ENCODE measurements at places on chromosomes 6 and 20.

GRCh38 chr6:161429921-161430490 is 156.1 kb upstream of the AGPAT4 start:
- peak; percentile 18 for DNase-seq

DNA sequence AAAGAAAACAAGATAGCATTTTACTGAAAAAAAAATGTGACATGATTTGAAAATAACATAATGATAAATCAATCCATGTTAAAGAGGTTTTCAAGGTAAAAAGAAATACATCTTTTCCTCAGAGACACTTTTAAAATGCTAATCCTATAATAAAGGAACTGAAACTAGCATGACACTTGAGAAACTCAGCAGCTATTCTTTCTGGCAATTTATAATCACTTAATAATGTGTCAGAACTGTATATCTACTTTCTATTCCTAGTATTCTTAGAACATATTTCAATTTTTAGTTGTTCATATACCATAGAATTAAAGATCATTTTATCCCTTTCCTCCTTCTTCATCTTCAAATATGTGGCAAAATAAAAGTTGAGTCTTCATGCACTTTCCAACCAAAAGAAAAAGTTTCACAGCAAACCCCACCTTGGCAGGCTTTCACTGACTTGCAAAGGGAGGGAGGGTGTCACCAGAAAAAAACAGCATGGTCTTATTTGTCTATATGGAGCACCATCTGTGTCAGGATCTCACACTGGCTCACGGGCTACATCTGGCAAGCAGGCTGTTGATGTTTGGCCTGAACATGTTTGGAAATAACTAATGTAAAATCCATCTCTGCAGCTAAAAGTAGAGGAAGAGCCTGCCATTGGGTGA is 48.5 kb downstream of the FHL5 start:
- DNase-seq, result no peak

GRCh38 chr6:14451594-14452374 is 334.2 kb downstream of the CD83 start:
- peak; percentile 35 for DNase-seq

DNA sequence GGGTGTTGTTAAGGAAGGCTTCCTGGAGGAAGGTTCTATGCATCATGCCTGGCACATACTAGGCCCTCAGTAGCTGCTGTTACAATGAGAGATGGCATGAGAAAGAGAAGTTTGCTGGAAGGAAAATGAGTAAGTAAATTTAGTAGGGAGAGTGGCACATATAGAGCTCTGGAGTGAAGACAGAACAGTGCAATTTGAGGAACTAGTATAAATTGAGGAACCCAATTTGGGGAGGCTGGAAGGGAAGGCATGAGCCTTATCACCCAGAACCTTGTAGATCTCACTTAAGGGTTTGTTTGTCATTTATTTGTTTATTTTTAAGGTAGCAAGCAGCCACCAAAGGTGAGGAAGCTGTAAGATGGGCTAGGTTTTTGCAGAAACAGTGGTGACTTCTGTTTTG is 87.1 kb upstream of the SCGN start:
- DNase-seq, result peak; percentile 73

DNA sequence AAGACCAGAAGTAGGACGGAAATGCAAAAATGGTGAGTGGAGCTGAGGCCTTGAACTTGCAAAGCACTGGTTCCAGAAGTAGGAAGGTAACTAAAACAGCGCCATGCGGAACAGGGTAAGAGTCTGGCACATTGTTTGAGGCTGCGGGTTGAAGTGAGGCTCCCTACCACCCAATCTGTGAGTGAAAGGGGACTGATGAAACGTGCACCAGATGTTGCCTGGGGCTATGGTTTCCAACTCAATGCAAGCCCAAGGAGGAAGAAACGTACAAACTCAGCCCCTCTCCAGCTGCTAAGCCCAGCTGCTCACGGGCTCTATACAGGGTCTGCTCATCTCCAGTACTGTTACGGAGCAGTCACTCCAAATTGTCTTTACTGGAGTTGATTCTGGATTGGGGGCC is 68.7 kb upstream of the KCNK16 start:
- no peak for DNase-seq

DNA sequence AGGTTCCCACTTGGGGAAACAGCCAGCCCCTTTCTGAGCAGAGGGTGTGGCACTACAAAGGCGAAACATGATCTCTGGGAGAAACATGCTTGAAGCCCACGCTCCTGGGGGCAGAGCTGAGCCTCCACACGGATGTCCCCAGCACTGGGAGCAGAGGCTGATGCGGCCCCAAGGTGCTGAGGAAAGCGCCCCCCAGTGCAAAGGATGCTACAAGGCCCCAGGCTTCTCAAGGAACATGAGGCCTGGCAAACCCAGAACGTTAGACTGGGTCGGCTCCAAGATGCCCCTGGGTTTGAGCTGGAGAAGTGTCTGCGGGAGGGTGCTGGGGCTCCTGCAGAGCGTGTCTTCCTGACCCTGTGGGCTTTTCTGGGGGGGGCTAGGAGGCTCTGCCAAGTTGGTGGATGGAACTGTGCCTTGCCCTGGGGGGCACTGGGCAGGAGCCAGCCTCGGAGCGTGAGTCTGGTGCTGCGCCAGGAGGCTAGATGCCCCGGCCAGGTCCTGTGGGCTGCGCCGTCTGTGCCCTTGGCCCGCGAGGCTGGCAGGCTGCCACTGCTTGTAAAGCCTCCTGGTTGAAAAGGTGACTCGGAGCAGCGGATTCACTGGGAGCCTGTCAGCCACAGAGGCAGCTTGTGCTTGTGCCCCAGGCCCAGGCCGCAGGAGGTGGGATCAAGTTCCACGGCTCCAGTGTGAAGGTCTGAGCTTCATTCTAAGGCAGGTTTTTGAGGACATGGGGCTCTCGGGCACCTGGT is 8.1 kb downstream of the SYNJ2 start:
- DNase-seq, result no peak

DNA sequence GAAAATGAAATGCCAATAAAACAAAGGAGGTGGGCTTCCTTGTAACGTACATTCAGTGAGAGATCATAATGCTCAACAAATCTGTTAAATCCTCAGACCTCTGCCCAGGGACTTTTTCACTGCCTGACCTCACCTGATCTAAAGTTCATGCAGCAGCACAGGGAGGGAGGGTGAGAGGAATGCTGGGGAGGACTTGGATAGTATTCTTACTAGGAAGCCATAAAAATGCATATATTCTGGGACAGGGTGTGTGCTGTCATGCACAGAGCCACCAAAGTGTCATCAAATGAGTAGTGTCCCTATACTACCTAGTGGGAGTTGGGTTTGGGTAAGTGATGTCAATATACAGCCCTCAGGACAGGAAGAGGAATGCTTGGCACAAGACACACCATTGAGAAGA is 32.6 kb downstream of the CLIC5 start:
- no peak for DNase-seq

GRCh38 chr6:41426438-41426851 is 91.0 kb downstream of the NCR2 start:
- peak; percentile 41 for DNase-seq

- no peak for DNase-seq
These were observed 100.8 kb upstream of the SLC35B3 start for GRCh38 chr6:8536122-8536521.

DNA sequence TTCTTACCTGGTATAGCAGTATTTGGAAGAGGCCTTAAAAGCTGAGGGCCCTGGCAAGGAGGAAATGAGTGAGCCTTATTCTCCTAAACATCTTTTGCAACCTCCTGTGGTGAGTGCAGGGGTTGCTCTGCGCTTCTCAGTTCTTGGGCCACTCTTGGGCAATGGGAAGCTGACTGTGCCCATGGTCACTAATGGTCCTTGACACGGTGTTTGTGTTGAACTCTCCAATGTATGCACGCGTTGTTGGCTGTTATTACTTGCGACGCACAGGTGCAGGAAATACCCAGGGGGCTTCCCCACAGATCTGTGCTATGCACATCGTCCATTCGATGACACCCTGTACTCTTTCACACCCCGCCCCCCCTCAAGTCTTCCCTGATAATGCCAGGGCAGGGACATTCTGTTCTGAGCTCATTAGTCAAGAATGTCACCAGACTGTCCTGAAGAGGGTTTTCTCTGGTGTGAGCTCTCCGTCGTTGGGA is 79.7 kb downstream of the EDN1 start:
- DNase-seq, result peak; percentile 35

DNA sequence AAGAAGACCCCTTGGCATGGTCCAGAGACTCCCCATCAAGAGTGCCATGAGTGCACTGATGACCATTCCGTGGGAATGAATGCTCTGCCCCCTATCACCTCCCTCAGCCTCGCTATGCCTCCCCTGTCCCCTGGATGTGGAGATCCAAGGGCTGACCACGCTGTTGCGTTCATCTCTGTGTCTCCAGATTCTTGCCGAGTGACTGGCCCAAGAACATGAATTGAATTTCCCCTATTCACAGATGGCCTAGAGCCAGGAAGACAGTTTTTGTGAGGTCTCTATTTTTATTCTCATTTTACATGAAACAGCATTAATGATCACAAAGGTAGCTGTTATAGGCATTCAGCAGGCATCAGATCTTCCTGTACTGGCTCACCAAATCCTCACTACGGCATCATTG is 33.6 kb downstream of the MAFB start:
- DNase-seq, result no peak

GRCh38 chr6:122709922-122710512 is 69.5 kb upstream of the FABP7 start:
- DNase-seq, result peak; percentile 94

DNA sequence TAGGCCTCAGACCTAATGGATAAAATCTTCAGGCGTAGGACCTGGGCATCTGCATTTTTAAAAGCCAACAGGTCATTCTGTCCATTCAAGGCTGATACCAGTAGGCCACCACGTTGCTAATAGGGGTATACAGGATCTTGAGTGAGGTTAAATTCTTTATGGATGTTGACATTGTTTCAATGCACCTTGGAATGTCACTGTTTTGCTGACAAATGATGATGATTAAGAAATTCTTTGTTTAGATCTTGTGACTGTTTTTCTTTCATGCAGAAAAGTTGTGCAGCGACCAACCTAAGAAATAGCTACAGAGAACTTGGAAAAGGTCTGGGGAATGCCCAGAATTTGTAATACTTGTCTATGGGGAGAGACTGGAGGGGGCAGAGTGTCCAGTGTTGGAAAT is 101.1 kb upstream of the CLDN20 start:
- no peak for DNase-seq

DNA sequence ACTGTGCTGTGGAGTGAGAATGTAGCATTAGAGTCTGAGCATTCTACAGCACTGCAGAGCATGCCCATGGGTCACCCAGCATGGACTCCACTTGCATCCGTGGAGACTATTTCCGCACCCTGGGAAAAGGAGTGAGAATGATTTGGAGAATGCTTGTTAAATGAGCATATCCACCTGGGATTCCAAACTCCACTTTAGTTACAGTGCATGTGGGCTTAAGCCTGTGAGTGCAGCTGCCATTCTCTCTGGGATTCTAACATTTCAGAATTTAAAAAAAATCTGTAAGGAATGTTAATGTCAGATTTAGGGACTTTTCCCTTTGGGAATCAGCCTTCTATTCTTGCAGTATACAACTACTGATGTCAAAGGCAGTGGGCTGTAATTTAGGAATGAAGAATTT is 33.4 kb downstream of the KIF25 start:
- no peak for DNase-seq

- no peak for DNase-seq
These were observed 4.5 kb upstream of the SGK2 start for GRCh38 chr20:43554369-43554768.

DNA sequence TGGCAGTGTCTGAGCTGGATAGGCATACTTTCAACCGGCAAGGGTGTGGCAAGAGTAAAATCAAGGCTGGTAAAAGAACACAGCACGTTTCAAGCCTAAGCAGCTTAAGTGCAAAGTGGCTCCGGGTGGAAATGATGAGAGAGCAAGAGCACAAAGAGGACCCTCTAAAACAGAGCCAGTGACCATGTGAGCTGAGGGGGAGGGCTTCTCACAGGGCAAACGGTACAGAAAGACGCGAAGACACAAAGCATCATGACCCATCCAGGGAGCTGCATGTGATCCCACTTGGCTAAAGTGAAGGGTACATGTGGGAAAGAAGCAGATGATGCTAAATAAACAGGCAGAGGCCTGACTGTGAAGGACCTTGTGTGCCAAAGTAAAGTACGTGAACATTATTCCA is 25.7 kb downstream of the FKBP5 start:
- DNase-seq, result no peak

DNA sequence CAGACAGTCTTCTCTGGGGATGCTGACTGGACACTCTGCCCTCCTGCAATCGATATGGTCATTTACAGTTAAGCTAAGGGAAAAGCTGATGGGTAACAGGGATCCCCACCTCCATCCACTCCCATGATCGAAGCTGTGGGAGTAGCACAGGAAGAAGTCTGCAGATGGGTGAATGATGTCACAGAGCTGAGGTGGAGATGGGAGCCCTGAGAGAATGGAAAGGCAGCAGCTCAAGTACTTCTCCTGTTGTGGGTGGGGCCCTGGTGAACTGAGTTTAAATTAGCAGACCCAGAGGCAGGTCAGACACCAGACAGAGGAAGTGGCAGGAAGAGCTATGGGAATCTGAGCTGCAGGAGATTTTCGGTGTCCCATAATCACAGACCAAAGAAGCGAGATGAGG is 29.0 kb downstream of the HDGFL1 start:
- no peak for DNase-seq

- DNase-seq, result no peak
These were observed 75.7 kb downstream of the FGD2 start for GRCh38 chr6:37081042-37081607.

DNA sequence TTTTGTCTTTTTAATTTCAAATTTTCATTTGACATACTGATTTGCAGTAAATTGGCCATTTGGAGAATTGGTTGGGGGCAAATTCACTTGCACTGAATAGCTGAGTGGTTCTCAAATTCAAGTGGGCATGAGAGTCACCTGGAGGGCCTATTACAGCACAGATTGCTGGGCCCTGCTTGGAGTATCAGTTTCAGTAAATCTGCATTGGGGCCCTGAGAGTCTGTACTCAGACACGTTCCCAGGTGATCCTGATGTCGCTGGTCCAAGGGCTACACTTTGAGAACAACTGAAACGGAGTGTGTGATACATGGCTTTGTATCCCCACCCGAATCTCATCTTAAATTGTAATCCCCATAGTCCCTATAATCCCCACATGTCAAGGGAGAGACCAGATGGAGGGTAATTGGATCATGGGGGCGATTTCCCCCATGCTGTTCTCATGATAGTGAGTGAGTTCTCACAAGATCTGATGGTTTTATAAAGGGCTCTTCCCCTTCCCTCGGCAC is 115.9 kb downstream of the KLHL32 start:
- DNase-seq, result no peak

DNA sequence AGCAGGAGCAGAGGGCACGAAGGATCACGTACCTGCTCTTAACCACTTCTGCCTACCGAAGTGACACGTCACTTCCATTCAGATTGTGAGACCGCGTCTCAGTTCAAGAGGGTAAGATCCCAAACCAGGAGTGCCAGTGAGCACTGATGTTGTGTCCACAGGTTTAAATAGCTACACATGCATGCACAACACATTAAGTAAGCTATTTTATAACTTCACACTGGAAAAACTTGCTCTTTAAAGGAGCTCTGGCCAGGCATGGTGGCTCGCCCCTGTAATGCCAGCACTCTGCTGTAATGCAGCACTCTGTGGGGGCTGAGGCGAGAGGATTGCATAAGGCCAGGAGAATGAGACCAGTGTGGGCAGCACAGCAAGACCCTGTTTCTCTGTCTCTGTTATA is 21.1 kb downstream of the ABHD12 start:
- DNase-seq, result no peak

Measured in hematopoietic multipotent progenitor cell treated with erythropoietin and hydrocortisone succinate and interleukin-3 and kit ligand, for 4 days (in vitro differentiated cells).